ENCODE measurements at places on chromosomes 4 and X. TPM values are rescaled to one million over a fixed set of nuclear protein-coding genes. Genes with fewer than 3 reads are reported as not detected.

Gene IQCM
- total RNA-seq, result not detected

Gene TEX13D
- total RNA-seq, result not detected

Gene PCDH7
- total RNA-seq, result 1.4 TPM

Gene FAM184B
- total RNA-seq, result under 0.01 TPM

Gene HAUS7
- total RNA-seq, result 12.7 TPM

Gene KIF4A
- total RNA-seq, result 23.8 TPM

Gene KCNIP4
- total RNA-seq, result under 0.01 TPM

Gene ANKRD50
- total RNA-seq, result 52.7 TPM

Gene DDX53
- not detected for total RNA-seq

Gene ZNF185
- 4.2 TPM for total RNA-seq

Gene PCYT1B
- total RNA-seq, result under 0.01 TPM

Gene GLRB
- total RNA-seq, result 11.7 TPM

Gene RRAGB
- 11.3 TPM for total RNA-seq

Gene IL2RG
- not detected for total RNA-seq

Gene NKAP
- total RNA-seq, result 4.4 TPM

Gene TMSB15A
- total RNA-seq, result 2.5 TPM

Gene KCTD8
- total RNA-seq, result 0.77 TPM

Gene KDR
- 33.7 TPM for total RNA-seq

Gene ARHGEF38
- total RNA-seq, result under 0.01 TPM

Gene MAGED4
- 18.6 TPM for total RNA-seq

Gene GC
- not detected for total RNA-seq

Gene CSN1S1
- total RNA-seq, result not detected

Gene TEX13C
- total RNA-seq, result not detected

Gene STEEP1
- 39.2 TPM for total RNA-seq

Gene RTL9
- total RNA-seq, result under 0.01 TPM
